ENCODE measurements at places on chromosomes 5 and 9. TPM values are rescaled to one million over a fixed set of nuclear protein-coding genes. Genes with fewer than 3 reads are reported as not detected.

Gene CCL28
- 5.5 TPM for total RNA-seq

Gene TENT4A
- 28.0 TPM for total RNA-seq

Gene HMMR
- 1.7 TPM for total RNA-seq

Gene FBXW11
- total RNA-seq = 76.7 TPM

Gene HTR1A
- total RNA-seq = not detected

Gene FGD3
- total RNA-seq = 9.9 TPM

Gene LURAP1L
- total RNA-seq = 14.9 TPM

Gene BNIP1
- 5.8 TPM for total RNA-seq

Gene SPINK13
- total RNA-seq = not detected

Gene IL33
- total RNA-seq = 3.7 TPM

Gene ASPN
- 4.7 TPM for total RNA-seq

Gene SLC34A3
- 4.0 TPM for total RNA-seq

Gene CTNND2
- total RNA-seq = 0.47 TPM

Gene ELP1
- total RNA-seq = 26.4 TPM

Gene HAVCR2
- total RNA-seq = 0.38 TPM

Gene TAF1L
- total RNA-seq = 0.19 TPM

Gene GPR151
- total RNA-seq = not detected

Gene GTF2H2
- 33.8 TPM for total RNA-seq

Measured in Peyer's patch (tissue), 4 donors.